ENCODE measurements at places on chromosomes 7 and 10.

DNA sequence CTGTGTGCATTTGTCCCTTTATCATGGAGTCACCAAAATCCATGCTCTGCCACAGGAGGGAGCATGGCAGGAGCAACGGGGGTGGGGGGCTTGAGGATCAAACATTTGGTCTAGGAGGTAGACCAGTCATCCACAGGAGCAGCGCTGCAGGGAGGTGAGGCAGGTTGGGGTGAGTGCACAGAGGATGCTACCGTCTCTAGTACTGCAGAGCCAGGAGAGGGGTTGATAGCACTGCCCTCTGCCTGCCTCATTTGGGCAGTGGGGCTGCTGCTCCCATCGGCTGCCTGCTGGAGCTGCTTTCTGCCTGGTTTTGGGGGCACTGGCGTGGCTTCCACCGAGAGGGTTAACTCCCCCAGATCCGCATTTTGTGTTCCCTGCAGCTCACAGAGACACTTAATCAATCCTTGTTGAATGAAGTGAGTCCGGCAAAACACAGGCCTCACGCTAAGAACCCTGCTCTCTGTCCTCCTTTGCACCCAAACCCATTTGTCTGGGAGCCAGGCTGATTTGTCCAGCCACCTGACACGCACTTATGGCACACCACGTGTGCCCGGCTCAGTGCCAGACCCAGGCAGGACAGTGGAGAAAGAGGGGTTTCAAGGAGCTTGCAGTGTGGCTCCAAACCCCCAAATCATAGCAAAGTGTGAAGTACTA, 527.1 kb upstream of the FOXK1 start:
- no peak for DNase-seq

DNA sequence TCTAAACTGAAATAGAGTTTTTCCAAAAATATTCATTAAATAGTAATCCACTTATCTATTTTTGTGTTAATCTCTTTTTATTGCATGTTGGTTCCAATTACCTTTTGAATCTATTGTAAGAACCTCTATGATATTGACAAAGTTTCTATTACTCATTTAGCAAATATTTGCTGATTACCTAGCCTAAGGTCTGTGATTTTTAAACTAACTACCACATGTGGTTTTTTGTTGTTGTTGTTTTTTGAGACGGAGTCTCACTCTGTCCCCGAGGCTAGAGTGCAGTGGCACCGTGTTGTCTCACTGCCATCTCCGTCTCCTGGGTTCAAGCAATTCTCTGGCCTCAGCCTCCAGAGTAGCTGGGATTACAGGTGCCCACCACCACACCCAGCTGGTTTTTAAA, 2.0 kb upstream of the ASB13 start:
- DNase-seq, result no peak

DNA sequence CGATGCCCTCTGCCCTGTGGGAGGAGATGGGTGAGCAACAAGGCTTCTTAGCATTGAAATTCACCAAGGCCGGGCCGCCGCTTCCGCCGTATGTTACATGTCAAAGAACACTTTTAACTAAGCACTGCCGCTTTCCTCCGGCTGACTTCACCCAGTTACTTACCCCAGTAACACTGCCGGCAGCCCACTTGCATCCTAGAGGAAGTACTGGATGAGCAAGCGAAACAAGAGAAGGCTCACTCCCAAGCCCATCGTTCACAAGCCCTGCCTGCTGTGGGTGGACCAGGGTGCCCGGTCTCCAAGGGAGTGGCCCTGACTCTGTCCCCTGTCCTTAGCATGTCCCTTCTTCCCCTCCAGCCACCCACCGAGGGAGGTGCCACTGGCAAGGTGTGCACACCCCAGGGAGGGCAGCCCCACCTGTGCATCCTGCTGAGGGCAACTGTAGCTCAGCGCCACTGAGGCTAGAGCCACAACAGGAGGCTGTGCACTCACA, 73.1 kb upstream of the EBF3 start:
- DNase-seq, result no peak

DNA sequence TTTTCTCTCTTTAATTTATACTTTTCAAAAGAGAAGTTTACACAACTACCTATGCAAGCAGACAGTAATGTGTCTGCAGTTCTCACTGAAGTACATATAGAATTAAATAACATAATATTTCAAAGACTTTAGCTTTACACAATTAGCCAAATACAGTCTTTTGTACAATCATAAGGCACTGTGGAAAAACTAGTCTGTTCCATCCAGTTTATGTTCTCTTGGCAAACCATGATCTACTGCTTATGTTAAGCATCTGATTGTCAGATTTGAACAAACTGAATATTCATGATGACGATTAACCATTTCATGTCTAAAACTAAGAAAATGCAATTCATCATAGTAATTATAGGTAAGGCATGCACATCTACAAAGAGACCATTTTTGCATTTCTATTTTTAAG, 842 bp downstream of the SEMA3A start:
- no peak for DNase-seq

- no peak for DNase-seq
Observed at GRCh38 chr7:11358637-11359036, 385.0 kb downstream of the PHF14 start.

GRCh38 chr7:138981332-138982203, at the start of gene KIAA1549:
Gene KIAA1549 (minus strand): TSS chr7:138981389. CDS start chr7:138981269, 120 bp downstream.
- DNase-seq, result no peak

- no peak for DNase-seq
Observed at GRCh38 chr10:21170216-21170615, 273.1 kb upstream of the NEBL start.

DNA sequence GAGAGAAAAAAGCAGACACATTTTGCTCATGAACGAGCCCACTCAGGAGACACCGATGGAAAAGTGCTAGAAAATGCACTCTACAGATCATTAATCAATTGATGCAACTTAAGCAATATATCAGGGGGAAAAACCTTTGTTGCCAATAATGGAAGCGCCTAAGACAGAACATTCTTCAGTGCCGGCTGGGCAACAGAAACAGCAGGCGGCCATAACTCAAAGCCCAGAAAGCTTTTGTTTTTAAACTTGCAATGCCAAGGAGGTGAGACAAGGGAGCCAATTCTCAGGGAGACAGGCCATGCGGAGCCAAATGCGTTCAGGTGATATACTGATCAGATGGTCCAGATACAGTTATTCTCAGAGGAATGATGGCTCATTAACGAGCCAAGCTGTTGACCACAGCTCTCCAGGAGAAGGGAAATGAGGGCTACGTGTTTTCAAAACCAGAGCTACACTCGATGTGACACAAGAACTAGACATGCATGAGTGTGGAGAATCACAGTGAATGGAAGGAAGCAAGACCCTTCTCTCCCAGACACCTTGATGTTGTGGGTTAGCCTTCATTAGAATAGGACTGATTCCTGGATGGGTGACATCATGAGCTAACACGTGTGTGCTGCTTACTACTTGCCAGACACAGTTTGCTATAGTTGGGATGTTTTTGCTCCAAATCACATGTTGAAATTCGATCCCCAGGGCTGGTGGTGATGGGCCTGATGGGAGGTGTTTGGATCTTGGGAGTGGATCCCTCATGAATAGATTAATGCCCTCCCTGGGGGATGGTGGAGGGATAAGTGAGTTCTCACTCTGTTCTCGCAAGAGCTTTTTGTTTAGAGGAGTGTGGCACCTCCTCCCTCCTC, 79.1 kb upstream of the KCNMA1 start:
- DNase-seq, result no peak

- DNase-seq, result no peak
Observed at GRCh38 chr7:68613897-68614296, 984.4 kb upstream of the AUTS2 start.

GRCh38 chr10:77351386-77351785, 286.2 kb downstream of the KCNMA1 start:
- no peak for DNase-seq

Data from NCI-H524 treated with DMSO at 0.1 percent for 48 hours (cell line).